ENCODE measurements at places on chromosomes 2 and 18. TPM values are rescaled to one million over a fixed set of nuclear protein-coding genes. Genes with fewer than 3 reads are reported as not detected.

Gene ANKRD36B
- 42.3 TPM for total RNA-seq

Gene ATP6V1B1
- not detected for total RNA-seq

Gene NYAP2
- not detected for total RNA-seq

Gene MSGN1
- total RNA-seq, result not detected

Gene UPP2
- not detected for total RNA-seq

Gene GPAT2
- 6.9 TPM for total RNA-seq

Gene RNF138
- total RNA-seq, result 64.6 TPM

Gene VAPA
- total RNA-seq, result 132 TPM

Gene UGT1A9
- not detected for total RNA-seq

GRCh38 chr2:189254268-189254883 is 74.8 kb upstream of the COL5A2 start:
- DNase-seq, result no peak

GRCh38 chr2:11764359-11764758 is 17.9 kb downstream of the LPIN1 start:
- DNase-seq, result no peak

GRCh38 chr2:112721819-112722522 is 1.2 kb downstream of the NT5DC4 start:
- no peak for DNase-seq

DNA sequence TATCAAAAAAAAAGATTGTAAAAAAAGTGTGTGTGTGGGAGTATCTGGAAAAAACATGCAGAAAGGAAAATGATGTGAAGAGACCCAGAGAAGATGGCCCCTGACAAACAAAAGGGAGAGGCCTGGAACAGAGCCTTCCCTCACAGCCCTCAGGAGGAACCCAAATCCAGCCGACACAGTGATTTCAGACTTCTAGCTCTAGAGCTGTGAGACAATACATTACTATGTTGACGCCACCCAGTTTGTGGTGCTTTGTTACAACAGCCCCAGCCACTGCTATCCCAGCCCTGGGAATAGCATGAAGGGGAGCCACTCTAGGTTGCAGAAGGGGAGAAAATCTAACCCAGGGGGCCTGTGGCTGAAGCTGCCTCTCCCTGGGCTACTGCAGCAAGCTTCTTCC is 59.0 kb upstream of the ZBTB7C start:
- no peak for DNase-seq

- no peak for DNase-seq
These were observed 271.0 kb upstream of the GALNT5 start for GRCh38 chr2:156986339-156986988.

- DNase-seq, result no peak
These were observed 120.4 kb downstream of the CHST9 start for GRCh38 chr18:27064673-27065072.

GRCh38 chr2:29847886-29848285 is 73.5 kb downstream of the ALK start:
- no peak for DNase-seq

DNA sequence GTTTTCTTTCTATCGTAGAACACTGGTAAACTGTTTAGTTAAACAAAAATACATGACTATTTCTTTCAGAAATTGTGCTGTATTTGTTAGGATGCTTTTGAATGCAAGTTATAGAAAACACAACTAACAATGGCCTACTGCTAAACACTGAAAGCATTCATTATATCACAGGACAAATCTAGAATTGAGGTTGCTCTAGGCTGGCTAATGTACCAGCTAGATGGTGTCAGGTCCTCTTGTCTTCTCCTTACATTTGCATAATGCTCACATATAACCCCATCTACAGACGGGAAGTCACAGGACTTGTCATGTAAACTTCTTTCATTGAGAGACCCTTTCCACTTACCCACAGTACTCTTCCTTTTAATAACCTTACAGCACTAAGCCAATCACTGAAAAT is 586.8 kb downstream of the DSC3 start:
- DNase-seq, result no peak

DNA sequence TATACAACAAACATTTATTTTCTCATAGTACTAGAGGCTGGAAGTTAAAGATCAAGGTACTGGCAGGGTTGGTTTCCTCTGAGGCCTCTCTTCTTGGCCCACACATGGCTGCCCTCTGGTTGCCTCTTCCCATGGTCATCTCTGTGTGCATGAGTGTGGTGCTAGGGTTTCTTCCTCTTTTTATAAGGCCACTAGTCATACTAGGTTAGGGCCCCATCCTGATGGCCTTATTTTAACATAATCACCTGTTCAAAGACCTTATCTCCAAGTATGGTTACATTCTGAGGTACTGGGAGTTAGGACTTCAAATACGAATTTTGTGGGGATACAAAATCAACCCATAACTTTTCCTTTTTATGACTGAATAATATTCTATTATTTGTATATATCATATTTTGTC is 4.8 kb upstream of the RIOK3 start:
- DNase-seq, result no peak

DNA sequence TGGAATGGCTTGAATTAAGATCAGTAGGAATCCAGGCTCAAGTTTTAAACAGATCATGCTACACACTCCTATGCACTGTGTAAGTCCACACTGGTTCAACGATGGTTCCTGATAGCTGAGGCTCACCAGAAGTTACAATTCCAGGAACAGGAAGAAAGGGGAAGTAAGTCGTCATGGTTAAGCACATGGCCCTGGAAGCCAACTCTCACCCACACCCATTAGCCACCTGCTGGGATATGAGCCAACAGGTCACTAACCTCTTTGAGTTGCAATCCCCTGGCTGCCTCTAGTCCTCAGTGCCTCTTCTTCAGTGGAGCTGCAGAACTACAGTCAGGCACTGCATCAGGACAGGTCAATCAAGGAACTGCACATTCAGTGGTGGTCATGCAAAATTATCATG is 133.5 kb downstream of the TMEM182 start:
- DNase-seq, result no peak

GRCh38 chr2:3602553-3603339 is 7.8 kb downstream of the COLEC11 start:
- no peak for DNase-seq

DNA sequence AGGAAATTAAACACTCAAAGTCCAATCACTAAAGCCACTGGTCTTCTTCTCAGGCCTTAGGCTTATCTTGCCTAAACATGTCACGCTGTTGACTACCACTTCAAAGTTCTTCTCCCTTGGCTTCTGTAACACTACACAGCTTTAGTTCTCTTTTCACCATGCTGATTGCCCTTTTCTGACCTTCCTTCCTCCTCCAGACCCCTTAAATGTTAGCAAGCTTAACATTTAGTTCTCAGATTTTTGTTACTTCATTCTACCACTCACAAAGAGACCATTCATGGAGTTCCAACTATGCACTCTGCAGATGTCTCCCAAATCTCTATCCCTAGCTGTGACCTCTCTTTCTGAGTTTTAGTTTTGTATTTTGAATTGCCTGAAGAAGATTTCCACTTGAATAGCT is 64.4 kb downstream of the TTC21B start:
- no peak for DNase-seq

DNA sequence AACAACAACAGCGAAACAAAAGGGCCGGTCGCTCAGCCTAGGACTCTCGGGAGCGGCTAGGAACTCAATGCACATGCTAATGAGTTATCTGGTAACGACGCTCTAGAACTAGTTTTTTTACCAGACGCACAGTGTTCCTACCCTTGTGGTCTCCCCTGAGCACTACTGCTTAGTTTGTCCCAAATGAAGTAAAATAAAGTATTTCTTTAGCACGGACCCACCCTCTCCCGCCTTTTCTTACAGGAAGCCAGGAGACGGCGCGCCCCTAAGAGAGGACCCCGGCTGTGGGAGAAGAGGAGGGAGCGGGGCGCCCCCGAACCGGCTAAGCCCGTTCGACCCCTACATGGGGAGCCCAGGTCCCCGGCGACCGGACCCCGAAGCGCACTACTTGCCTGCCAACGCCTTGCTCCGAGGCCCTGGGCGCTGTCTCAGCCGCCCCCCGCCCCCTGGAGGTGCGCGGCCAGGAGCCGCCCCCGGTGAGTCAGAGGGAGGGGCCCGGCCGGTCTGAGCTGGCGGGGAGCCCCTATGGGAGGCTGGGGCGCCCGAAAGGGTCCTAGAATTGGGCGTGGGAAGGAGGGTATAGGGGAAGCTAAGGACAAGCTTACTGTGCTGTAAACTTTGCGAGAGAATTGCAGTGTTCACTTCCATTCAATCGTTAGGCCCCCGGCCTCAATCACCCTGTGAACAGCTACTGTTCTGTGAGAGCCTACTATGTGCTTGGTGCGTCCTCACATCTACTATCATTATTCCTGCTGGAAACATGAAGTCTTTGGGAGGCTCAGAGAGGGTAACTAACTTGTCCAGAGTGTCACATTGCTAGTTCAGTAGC is 3.6 kb upstream of the CAPG start:
- no peak for DNase-seq

DNA sequence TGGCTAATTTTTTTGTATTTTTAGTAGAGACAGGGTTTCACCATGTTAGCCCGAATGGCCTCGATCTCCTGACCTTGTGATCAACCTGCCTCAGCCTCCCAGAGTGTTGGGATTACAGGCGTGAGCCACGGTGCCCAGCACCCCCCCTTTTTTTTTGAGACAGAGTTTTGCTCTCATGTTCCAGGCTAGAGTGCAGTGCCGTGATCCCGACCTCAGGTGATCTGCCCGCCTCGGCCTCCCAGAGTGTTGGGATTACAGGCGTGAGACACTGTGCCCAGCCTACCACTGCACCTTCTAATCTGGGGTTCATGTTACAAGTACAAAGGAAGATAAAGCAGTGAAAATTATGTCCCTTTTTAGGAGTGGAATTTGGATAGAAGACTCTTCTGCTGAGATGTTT is 41.5 kb upstream of the CABLES1 start:
- DNase-seq, result no peak

GRCh38 chr18:35022426-35023001 is 18.7 kb upstream of the MAPRE2 start:
- DNase-seq, result no peak

DNA sequence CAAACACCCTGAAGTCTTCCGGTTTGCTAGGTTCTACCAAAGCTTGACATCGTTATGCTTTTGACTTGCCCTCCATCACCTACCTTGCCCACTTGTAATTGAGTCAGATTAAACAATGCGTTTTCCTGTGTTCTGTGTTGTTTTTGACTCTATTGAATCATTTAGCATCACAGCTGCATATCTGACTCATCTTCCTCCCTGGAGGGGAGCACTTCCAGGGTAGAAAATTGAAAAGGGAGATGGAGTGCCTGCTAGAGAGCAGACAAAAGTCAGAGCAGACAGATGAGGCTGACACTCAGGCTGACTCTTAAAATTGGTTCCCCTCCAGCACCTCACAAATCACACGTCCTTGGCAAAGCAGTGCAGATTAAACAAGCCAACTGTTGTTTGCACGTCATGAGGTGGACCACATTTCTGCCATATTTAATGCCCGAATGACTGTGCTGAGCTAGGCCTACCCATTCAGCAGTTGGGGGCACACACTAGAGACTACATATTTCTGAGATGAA is 2.2 kb downstream of the MPP4 start:
- no peak for DNase-seq

DNA sequence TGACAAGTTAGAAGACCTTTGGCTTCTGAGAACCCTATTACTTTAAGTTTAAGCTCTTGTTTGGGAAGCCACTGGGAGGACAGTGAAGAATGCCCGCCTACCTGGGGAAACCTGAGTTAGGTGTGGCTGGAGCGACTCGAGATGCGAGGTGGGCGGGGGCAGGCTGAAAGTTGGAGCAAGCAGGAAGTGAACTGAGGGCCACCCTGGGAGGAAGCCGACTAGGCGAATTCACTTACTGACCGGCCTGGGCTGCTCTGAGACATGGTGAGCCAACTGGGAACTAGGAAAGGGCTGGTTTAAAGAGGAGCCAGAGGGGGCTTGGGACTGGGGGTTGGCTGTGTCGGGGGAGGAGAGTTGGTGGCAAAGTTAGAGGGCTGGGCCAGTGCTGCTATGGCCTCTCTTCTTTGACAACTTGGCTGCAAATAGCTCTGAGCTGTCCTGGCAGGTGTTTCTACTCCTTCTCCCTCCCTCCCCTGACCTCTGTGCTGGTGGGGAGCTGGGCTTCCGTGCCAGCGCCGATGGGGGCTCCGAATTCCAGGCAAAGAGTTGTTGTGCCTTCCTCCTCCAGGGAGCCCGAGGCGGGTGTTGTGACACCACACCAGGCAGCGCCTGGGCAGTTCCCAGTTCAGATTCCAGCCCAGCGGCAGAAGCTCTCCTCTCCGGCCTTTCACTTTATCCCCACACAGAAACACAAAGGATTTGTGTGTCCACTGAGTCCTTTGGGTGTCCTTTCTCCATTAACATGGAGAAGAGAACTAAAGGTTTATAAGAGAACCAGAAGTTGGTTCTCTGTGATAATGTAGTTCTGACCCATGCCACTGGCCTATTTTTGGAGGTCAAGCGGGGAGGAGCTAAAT is at the start of gene VAMP8:
TSS of gene VAMP8 (plus strand) at position 201 of the 857 bp plus-strand sequence. CDS start at position 262, 61 bp downstream.
- DNase-seq, result peak; percentile 71

- DNase-seq, result no peak
These were observed 22.8 kb downstream of the CCNYL1 start for GRCh38 chr2:207734264-207734635.

GRCh38 chr2:109376115-109376514 is 237.7 kb downstream of the SEPTIN10 start:
- DNase-seq, result no peak

DNA sequence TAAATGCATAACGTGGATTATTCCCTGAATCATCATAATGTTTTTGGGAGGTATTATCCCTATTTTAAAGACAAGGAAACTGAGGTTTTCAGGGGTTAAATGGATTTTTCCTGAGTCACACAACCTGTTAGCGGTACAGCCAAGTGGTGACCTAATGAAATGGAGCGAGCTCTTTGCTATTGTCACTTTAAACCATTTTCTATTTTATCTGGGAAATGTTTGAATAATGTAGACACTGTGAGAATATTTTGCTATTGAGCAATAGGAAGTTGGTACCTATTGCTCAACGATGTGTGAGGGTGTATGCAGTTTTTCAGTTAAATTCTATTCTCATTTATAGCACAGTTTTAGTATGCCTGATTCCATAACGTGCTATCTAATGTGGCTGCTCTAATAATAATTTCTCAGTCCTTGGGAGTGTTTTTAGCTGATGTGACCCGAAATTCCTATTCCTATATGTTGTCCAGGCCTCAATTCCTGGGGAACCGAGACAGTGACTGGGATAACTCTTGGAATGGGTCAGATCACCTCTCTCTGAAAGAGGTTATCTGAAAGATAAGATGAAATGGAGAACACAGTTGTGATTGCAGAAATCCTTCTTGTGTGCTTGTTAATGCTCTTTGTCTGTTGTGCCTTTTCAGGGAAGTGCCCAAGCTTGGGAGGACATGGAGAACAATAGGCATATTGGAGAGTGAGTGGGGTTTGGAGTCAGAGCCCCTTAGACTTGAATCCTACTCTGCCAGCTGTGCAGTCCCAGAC is 38.4 kb downstream of the ABCB11 start:
- no peak for DNase-seq
